ENCODE measurements at places on chromosomes 7 and 10.

DNA sequence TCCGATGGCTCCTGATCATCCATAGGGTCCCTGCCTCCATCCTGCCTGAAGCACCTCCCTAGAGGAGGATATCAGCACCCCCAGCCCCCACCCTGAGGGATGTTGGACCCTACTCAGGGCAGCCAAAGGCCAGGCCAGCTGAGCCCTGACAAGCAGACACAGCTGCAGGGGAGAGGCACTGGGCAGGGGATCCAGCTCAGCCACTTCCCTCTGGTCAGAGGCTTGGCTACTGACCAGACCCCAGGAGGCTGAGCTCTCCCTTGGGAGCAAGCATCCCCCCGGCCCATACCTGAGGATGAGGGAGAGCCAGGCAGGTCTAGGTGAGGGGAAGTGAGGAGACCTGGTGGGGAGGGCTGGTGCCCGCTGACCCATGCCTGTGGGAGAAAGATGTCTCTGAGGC, 6.6 kb downstream of the LDB3 start:
- no peak for DNase-seq

- no peak for DNase-seq
Observed at GRCh38 chr7:96497567-96497966, 175.7 kb upstream of the SLC25A13 start.

- DNase-seq = no peak
Observed at GRCh38 chr10:79001082-79001885, 67.5 kb upstream of the ZMIZ1 start.

DNA sequence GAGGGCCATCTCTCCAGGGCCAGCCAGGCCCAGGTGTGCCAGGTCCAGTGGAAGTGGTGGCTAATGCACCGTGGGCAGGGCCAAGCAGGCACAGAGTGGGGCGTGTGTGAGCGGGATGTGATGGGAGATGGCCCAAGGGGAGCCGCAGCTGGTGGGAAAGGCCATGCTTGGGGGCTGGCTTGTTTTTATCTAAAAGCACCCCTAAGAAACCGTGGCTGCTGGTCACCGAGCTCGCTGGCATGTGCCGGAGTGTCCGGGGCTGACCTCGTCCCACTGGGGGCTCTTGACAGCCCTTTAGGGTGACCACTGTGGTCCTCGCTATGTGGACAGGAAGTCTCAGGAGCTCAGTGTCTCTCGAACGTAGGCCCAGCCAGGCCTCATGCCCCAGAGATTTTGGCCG, 582.4 kb upstream of the FOXK1 start:
- DNase-seq = no peak

DNA sequence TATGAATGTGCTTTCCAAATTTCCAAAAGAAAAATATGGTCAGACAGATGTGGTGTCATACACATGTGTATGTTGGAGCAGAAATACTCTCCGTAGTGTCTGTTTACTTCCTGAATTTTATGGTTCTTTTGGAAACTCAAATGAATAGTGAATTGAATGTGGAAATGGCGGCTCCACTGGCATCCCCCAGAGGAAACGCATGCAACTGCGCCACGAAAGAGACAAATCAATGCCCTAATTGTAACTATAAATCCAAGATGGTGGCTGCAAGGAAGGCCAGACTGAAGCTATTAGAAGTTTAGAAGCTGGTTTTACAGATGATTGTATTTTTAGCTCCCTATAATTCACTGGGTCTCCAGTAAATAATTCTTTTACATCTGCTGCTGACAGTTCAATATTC, 246.7 kb downstream of the FGFR2 start:
- DNase-seq = no peak

GRCh38 chr7:83791737-83792136, 142.8 kb upstream of the SEMA3E start:
- DNase-seq = no peak

- DNase-seq = no peak
Observed at GRCh38 chr10:8665322-8665721, 610.8 kb downstream of the GATA3 start.

DNA sequence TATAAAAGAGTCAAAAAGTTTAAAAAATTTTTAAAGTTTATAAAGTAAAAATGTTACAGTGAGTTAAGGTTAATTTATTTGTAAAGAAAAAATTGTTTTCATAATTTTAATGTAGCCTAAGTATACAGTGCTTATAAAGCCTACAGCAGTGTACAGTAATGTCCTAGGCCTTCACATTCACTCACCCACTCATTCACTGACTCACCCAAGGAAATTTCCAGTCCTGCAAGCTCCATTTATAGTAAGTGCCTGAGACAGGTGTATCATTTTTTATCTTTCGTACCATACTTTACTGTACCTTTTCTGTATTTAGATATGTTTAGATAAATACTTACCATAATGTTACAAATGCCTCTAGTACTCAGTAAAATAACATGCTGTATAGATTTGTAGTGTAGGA, 269.7 kb upstream of the PHF14 start:
- no peak for DNase-seq

- no peak for DNase-seq
Observed at GRCh38 chr7:91526404-91526803, 262.2 kb downstream of the FZD1 start.

- DNase-seq = no peak
Observed at GRCh38 chr10:127228195-127228787, 31.9 kb upstream of the INSYN2A start.

DNA sequence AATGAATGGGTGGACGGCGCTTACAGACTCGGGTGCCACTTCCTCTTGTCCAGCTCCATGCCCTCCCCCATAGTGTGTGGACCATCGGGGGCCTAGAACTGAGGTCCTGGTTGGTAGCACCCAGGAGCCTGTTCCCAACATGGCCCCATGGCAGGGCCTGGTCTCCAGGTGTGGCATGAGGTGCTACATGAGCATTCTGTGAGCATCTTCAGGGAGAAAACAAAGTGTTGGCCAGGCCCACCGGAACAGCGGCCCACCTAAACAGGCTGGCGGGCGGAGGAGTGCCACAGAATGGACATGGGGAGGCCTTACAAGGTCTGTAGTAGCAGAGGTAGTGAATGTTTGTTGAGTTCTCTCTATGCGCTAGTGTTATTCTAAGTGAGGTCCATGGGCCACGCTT, 76.9 kb downstream of the PARP12 start:
- no peak for DNase-seq

DNA sequence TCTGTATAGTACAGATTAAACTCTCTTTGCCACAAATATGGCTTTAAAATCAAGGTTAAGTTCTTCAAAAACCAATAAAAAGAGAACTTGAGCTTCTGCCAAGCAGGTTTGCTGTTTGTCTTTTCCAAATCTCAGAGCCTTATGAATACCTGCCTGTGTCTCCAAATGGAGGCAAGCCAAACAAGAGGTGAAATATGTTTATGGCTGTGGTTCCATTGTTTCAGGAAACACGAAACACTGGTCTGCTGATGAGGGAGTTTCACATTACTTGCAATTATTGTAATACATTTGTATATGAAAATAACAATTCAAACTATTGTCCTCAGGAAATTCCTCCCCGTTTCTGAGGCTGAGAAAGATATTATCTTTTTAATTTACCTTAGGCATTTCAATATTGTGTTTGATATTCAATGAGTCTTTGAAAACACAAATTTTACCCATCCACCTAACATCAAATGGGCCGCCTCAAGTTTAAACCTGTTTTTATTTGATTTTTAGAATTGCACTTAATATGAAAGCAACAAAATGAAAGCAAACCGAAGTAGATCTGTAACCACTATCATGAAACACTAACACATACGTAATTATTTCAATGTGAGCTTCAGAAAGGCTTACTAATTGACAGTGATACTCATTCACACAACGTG, 359.3 kb downstream of the HGF start:
- DNase-seq = no peak

DNA sequence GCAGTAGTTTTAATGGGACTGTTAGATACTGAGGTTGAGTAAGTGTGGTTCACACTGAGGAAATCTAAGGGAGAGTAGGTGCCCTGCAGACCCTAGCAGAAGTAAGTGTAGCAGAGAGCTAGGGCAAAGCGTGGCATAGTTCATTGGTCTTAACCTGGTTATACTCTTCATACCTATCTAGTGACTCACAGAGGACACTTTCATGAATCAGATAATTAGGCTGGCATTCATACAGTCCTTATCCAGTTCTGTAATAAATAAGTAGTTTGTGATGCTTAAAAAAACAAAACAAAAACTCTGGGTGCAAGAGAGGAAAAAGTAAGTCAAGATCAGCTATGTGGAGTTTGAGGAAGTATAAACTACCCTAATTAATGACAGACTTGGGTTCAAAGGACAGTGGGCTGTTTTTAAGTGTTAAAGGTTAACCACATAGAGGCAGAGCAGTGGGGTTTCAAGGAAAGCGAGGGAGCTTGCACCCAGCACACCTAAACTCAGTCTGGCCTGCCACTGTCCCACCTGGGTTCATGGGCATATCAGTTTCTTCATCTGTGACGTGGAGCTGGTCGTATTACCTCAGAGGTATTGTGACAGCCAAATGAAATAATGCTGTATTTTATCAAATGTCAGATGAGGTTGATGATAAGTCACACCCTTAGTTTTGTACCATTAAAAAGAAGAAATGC, 27.1 kb downstream of the LMTK2 start:
- DNase-seq = no peak

DNA sequence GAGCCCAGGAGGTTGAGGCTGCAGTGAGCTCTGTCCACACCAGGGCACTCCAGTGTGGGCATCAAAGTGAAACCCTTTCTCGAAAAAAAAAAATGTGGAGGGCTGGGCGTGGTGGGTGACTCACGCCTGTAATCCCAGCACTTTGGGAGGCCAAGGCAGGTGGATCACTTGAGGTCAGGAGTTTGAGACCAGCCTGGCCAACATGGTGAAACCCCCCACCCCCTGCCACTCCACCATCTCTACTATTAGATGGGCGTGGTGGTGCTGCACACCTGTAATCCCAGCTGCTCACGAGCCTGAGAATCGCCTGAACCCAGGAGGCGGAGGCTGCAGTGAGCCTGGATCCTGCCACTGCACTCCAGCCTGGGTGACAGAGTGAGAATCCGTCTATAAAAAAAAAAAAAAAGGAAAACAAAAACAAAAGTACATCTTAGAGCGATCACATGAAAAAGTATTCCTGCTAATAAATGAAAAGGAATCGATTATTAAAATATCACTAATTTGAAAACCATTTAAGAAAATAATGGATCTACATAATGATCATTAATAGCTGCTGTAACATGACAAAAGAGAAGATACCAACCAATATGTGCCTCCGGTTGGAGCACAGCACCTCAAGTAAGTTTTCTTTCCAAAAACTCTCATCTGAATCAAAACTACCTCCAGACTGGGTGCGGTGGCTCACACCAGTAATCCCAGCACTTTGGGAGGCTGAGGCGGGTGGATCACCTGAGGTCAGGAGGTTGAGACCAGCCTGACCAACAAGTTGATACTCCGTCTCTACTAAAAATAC, 4.9 kb downstream of the HNRNPF start:
- no peak for DNase-seq

DNA sequence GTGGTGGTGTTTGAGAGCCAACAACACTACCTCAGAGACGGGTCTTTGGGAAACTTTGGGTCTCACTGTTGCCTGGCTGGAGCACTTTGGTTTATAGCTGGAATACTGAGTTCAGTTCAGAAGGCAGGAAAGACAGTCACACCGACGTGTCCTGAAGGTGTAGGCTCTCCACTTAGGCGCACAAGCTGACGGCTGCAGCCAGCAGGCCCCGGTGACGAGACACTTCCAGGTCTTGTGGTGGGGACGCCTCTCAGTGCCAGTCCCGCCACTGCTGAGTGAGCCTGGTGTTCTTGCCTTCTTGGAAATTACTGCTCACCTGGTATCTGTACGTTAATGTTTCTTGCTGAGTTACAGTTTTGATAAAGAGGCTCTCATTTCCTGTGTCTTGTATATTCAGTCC, 74.0 kb downstream of the WDR37 start:
- DNase-seq = no peak

DNA sequence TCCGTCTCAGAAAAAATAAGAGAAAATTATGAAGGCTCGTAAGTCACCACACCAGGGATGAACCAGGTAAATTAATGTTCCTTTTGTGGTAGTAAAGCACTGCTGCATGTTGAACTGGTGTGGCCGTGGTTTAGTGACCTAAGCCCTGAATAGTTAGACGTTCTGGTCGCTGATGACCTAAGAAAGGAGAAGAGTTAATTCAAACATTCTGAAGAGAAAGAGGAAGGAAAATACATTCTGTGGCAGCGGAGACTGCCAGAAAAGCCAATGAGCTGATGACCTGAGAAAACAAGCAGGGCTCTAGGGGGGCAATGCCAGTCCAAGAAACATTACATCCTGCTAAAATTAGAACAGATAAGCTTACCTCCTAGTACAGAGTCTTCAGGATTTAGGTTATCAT, 17.5 kb downstream of the DNAJC9 start:
- no peak for DNase-seq

Data from GM13977 (cell line).